A549 treated with Mapracorat at 1 μM for 4 hours (cell line): ENCODE measurements at places on chromosomes 1 and 21. TPM values are rescaled to one million over a fixed set of nuclear protein-coding genes. Genes with fewer than 3 reads are reported as not detected.

Gene OR2T29
- not detected in 5 replicates for total RNA-seq

Gene CNR2
- total RNA-seq = not detected in 5 replicates

Gene OLIG1
- total RNA-seq = not detected in 5 replicates

Gene AGMAT
- total RNA-seq = 5.1 to 7.7 TPM (median 7.4 TPM) in 5 replicates

Gene CDCA8
- 46.5 to 50.2 TPM (median 48.0 TPM) in 5 replicates for total RNA-seq

Gene PAPPA2
- 0.01 to 0.02 TPM in 2 of 5 replicates, not detected in the others for total RNA-seq

Gene SLC35A3
- 8.5 to 10.0 TPM (median 8.8 TPM) in 5 replicates for total RNA-seq

Gene GPR161
- total RNA-seq = 10.4 to 17.4 TPM (median 15.9 TPM) in 5 replicates

Gene SH3BGR
- 0.30 to 1.3 TPM (median 0.71 TPM) in 4 of 5 replicates, not detected in the other for total RNA-seq

Gene KRTAP13-2
- not detected in 5 replicates for total RNA-seq
